ENCODE measurements at places on chromosomes 16 and 17. TPM values are rescaled to one million over a fixed set of nuclear protein-coding genes. Genes with fewer than 3 reads are reported as not detected.

- peaks cover 95% of the 10 kb centered on the region for H3K4me1 ChIP-seq
- H3K27ac ChIP-seq: peak overlapping the region; percentile 88
- H3K4me3 ChIP-seq: no peak overlapping the region
These were observed 12.2 kb downstream of the CCR7 start for GRCh38 chr17:40552806-40553693.

GRCh38 chr16:16048904-16049582 is 99.6 kb downstream of the ABCC1 start:
- H3K4me1 ChIP-seq: no peaks in the 10 kb centered on the region
- H3K27ac ChIP-seq: no peak overlapping the region
- no peaks in the 10 kb centered on the region for H3K36me3 ChIP-seq
- H3K27me3 ChIP-seq: no peaks in the 10 kb centered on the region
- no peak overlapping the region for H3K4me3 ChIP-seq
- DNase-seq: no peak

GRCh38 chr16:7381671-7382070 is 49.0 kb downstream of the RBFOX1 start:
- no peaks in the 10 kb centered on the region for H3K27me3 ChIP-seq
- no peaks in the 10 kb centered on the region for H3K36me3 ChIP-seq
- H3K4me1 ChIP-seq: no peaks in the 10 kb centered on the region
- DNase-seq: no peak
- H3K27ac ChIP-seq: no peak overlapping the region

DNA sequence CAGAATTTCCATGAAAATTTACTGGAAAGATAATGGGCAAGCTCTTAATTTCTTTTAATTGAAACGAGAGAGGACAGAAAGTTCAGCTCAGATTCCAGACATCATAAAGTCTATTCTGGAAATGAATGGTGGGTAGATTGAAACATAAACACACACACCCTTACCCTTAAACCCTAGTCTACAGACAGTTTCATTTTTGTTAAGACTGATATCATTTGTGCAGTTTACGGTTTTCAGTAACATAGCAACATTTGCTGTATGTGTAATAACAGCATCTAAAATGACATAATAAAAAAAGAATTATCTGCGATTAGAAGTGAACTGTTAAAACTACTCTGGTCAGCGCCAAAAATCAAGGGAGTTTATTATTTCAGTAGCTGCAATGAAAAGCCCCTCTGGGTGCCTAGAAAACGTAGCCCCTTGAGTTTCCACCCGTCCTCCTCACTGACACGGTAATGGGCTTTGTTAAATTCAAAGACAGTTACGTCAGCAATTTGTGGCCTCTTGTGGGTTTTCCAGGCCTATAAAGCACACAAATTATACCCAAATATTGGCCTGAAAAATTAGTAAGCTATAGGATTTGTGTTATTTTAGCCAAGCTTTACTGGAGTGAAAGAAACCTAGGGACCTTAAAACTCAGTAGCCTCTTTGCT is 520.6 kb upstream of the SOX9 start:
- no peaks in the 10 kb centered on the region for H3K36me3 ChIP-seq
- DNase-seq: no peak
- no peaks in the 10 kb centered on the region for H3K27me3 ChIP-seq
- H3K4me1 ChIP-seq: no peaks in the 10 kb centered on the region
- H3K27ac ChIP-seq: no peak overlapping the region
- H3K4me3 ChIP-seq: no peak overlapping the region

- H3K27me3 ChIP-seq: peaks cover 12% of the 10 kb centered on the region
- H3K4me1 ChIP-seq: peaks cover 63% of the 10 kb centered on the region
- H3K4me3 ChIP-seq: peak overlapping the region; percentile 55
- H3K27ac ChIP-seq: peak overlapping the region; percentile 79
- no peak for DNase-seq
- H3K36me3 ChIP-seq: no peaks in the 10 kb centered on the region
These were observed 4.2 kb upstream of the CBX4 start for GRCh38 chr17:79843474-79843815.

DNA sequence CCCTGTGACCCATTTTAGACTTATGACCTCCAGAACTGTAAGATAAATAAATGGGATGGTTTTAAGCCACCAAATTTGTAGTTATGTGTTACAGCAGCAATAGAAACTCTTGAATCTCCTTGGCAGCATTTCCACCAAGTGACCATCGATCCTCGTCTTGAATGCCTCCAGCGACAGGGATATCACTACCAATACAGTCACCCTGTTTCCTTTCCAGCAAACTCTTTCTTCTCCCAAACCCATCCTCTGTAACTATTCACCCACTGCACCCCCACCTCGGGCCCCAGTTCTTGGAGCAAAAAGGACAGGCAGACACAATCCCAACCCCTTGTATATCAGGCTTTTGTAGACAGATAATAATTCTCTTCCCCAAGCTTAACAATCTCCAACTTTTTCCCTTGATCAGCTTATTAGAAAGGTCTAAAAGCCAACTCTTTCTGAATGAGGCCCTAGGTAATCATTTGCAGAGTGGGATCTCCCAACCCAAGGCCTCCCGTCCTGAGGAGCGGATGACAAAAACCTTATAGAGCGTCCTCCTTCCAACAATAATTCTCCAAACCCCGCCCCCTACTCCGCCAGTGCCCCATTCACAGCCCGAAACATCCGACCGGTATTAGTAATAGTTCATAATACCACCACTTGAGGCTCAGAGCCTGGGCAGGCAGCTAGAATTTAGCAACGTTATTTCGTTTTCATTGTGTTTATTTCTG is 14.7 kb upstream of the PLLP start:
- no peak for DNase-seq
- no peaks in the 10 kb centered on the region for H3K27me3 ChIP-seq
- H3K36me3 ChIP-seq: no peaks in the 10 kb centered on the region

DNA sequence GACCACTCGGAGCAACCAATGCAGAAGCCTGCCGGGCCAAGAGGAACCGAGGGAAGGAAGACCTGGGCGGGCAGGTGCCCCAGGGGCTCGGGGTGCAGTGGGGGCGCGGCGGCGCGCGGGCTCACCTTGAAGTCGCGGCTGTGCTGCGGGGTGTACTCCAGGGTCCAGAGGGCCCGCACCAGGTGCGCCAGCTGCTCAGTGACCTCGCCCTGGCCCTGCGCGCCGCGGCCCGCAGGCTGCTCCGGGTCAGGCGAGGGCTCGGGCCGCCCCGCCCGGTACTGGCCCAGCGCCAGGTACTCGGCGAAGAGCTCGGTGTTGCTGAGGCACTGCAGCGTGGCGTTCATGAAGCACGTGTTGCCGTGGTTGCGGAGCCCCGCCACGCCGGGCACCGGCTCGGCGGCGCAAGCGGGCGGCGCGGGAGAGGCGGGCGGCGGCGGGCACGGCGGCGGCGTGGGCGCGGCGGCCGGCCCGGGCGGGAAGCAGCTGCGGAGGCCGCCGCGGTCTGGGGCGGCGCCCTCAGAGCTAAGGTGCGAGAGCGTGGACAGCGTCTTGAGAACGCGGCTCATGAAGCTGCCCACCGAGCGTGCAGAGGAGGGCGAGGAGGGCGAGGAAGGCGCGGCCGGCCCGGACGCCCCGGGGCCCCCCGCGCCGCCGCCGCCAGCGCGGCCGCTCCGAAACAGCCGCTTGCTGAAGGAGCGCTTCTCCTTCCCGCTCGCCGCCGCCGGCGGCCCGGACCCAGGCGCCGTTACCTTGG is 562 bp downstream of the USP31 start:
- H3K27me3 ChIP-seq: no peaks in the 10 kb centered on the region
- no peak for DNase-seq
- peaks cover 58% of the 10 kb centered on the region for H3K4me1 ChIP-seq
- peak overlapping the region; percentile 69 for H3K4me3 ChIP-seq

- no peak overlapping the region for H3K27ac ChIP-seq
- no peak for DNase-seq
- no peaks in the 10 kb centered on the region for H3K36me3 ChIP-seq
- peaks cover 10% of the 10 kb centered on the region for H3K4me1 ChIP-seq
These were observed 20.0 kb upstream of the RNF135 start for GRCh38 chr17:30950669-30951399.

- no peak overlapping the region for H3K27ac ChIP-seq
- H3K27me3 ChIP-seq: no peaks in the 10 kb centered on the region
- no peak for DNase-seq
- H3K4me1 ChIP-seq: no peaks in the 10 kb centered on the region
- H3K36me3 ChIP-seq: no peaks in the 10 kb centered on the region
- H3K4me3 ChIP-seq: no peak overlapping the region
These were observed 15.7 kb upstream of the CCL1 start for GRCh38 chr17:34378664-34379101.

DNA sequence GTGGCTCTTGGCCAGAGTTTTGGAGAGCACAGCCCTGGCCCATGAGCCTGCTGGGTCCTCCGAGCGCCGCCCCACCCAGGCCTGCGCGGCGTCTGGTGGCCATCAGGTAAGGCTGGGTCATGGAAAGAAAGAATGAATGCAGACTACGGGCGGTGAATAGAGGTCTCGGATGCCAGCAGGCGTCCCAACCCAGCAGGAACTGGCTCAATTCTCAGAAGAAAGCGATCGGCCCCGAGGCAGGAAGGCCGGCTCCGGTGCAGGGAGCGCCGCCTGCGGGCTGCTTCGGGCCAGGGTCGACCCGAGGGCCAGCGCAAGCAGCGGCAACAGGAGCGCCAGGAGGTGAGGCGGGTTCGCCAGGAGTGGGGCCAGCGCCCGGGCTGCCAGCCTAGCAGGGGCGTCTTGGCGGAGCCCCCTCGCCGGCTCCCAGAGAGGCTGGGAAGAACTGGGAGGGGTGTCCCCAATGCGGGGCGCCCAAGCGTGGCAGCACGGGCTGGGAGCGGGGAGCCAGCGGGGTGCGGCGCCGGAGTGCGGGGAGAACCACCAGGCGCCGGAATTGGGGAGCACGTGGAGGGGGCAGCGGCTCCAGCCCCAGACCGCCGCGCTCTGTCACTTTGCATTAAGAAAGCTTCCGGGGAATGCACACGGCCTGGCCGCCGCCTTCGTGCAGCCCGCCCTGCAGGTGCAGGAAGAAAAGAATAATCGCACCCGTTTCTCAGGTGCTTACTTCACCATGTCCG is 7.1 kb upstream of the TMC5 start:
- H3K36me3 ChIP-seq: no peaks in the 10 kb centered on the region
- DNase-seq: no peak
- H3K27ac ChIP-seq: no peak overlapping the region
- no peaks in the 10 kb centered on the region for H3K27me3 ChIP-seq
- peaks cover 9% of the 10 kb centered on the region for H3K4me1 ChIP-seq

DNA sequence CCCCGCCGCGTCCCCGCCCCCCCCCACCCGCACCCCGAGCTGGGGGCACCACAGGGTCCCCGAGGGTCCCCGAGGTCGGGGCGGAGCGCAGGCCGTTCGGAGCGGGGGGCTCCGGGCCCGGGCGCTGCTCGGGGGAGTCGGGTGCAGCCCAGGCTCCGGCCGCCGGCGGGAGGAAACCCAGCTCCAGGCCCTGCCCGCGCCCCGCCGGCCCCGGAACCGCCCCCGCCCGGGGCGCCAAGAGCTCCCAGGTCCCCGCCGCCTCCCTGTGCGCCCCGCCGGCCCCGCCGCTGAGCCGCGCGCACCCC is 33.2 kb upstream of the RPH3AL start:
- H3K27me3 ChIP-seq: no peaks in the 10 kb centered on the region
- peak overlapping the region; percentile 53 for H3K27ac ChIP-seq
- peak overlapping the region; percentile 54 for H3K4me3 ChIP-seq
- no peaks in the 10 kb centered on the region for H3K36me3 ChIP-seq

- no peak for DNase-seq
- no peaks in the 10 kb centered on the region for H3K4me1 ChIP-seq
- peaks cover 92% of the 10 kb centered on the region for H3K36me3 ChIP-seq
These were observed 20.8 kb upstream of the CLEC18C start for GRCh38 chr16:70152578-70153302.

DNA sequence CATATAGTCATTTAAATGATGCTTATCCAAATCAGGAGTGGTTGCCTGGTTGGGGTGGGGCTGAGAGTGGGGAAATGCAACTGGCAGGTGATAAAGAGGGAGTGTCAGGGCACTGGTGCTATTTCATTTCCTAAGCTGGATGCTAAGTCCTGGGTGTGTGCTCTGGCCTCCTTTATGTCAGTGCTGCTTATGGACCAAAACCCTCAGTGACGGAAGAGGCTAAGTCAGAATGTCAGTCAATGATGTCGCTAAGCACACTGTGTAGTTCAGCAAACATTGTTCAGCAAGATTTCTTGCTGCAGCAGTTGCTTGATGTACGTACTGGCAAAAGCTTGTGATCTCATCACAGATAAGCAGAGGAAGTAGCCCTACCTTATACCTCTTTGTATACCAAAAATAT is 16.4 kb upstream of the FLCN start:
- H3K4me3 ChIP-seq: no peak overlapping the region
- no peaks in the 10 kb centered on the region for H3K27me3 ChIP-seq
- H3K36me3 ChIP-seq: peaks cover 77% of the 10 kb centered on the region
- no peak overlapping the region for H3K27ac ChIP-seq
- DNase-seq: no peak
- no peaks in the 10 kb centered on the region for H3K4me1 ChIP-seq

DNA sequence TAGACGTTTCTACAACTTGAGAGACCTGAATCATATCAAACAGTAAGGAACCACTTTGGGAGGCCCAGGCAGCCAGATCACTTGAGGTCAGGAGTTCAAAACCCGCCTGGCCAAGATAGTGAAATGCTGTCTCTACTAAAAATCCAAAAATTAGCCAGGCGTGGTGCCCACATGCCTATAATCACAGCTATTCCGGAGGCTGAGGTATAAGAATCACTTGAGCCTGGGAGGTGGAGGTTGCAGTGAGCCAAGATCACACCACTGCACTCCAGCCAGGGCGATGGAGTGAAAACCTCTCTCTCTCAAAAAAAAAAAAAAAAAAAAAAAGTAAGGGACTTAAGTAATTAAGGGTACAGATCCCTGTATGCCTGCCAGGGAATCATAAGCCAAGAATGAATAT is 103.4 kb upstream of the NUDT7 start:
- no peak overlapping the region for H3K27ac ChIP-seq
- no peak overlapping the region for H3K4me3 ChIP-seq
- no peak for DNase-seq
- H3K4me1 ChIP-seq: no peaks in the 10 kb centered on the region
- no peaks in the 10 kb centered on the region for H3K27me3 ChIP-seq

Gene ADAM11
- total RNA-seq: 3.7 TPM

Gene TMEM132E
- not detected for total RNA-seq

Gene DOC2A
- 2.2 TPM for total RNA-seq

Measured in vagina (tissue), 2 donors.